Neural crest cell (in vitro differentiated cells): ENCODE measurements at places on chromosomes 1 and 21.

- peak; percentile 33 for DNase-seq
These were observed 1.0 kb upstream of the CDKN2C start for GRCh38 chr1:50968821-50969610.

- DNase-seq, result no peak
These were observed 57.8 kb downstream of the ZMYM4 start for GRCh38 chr1:35326246-35326866.

GRCh38 chr1:16172964-16173446 is 17.1 kb upstream of the EPHA2 start:
- no peak for DNase-seq

GRCh38 chr1:209344156-209344555 is 239.4 kb upstream of the CAMK1G start:
- no peak for DNase-seq

GRCh38 chr21:15124731-15125130 is 59.9 kb upstream of the NRIP1 start:
- no peak for DNase-seq

DNA sequence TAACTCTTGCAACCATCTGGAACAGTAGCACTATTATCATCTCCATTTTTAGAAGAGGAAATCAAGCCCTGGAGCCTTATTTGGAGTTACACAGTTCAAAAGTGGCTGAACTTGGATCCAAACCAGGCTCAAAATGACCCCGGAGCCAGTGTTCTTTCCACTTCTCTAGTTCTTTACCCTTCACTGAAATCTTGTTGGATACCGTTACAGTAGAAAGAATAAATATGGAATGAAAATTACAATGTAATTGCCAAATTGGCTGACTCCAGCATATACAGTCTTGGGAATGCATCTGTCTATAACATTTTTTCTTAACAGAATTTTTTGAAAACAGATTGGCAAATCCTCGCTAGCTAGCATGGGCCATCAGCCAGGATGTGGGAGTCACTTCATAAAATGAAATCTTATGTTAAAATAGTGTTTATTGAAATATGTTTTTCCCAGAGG is 261.4 kb downstream of the CTH start:
- DNase-seq, result no peak

DNA sequence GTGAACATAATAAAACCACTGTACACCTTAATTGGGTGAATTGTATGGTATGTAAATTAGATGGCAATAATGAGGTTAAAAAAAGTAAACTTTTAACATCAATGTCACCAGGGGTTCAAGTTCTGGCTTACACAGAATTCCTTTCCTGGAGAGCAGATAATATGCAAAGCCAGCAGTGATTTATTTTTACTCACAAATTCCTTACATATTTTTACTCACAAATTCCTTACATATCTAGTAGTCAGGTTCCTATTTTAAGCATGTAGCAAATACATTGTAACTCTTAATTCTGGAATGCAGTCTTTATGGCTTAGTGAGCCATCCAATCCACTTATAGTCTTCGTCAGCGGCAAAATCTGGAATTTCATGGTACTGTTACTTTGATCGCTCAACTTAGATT is 1.3 kb upstream of the UBE4B start:
- DNase-seq, result no peak

DNA sequence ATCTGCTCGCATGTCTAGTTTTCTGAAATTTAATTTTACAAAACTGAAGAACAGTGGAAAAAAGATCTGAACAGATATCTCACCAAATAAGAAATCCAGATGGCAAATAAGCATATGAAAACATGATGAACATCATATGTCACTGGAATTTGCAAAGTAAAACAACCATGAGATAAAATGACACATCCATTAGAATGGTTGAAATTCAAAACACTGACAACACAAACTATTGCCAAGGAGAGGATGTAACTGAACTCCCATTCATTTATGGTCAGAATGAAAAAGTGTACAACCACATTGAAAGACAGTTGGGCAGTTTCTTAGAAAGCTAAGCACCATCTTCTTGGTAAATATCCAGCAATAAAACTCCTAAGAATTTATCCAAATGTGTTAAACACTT is 312.7 kb upstream of the NCAM2 start:
- no peak for DNase-seq

- no peak for DNase-seq
These were observed 118.6 kb downstream of the LRIG2 start for GRCh38 chr1:113191579-113192076.

DNA sequence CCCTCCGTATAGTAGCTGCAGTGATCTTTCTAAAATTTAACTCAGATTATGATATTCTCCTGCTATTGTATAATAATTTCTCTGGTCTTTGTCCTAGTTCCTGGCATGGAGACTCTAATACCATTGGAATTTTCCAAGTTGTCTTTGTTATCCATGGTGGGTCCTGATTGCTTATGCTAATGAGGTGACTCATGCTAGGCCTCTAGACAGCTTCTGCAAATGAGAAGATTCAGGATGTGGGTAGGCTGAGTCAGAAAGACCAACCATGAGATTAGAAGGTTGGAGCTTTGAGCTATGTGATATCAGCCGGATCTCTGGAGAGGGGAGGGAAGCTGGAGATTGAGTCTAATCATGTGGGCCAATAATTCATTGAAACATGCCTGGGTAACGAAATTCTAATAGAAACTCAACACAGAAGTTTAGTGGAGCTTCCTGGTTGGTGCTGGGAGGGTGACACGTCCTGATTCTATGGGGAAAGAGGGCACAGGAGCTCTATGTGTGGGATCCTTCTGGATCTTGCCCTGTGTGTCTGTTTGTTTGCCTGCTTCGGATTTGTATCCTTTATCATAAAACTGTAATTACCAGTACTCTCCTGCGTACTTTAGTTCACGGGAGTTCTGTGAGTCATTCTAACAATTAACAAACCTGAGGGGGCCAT is 73.2 kb upstream of the CNIH3 start:
- no peak for DNase-seq

GRCh38 chr1:156625436-156626078 is 6.3 kb downstream of the HAPLN2 start:
- peak; percentile 67 for DNase-seq

GRCh38 chr1:192925609-192926008 is 116.8 kb downstream of the RGS2 start:
- no peak for DNase-seq

GRCh38 chr1:173628888-173629287 is 6.2 kb upstream of the TEX50 start:
- no peak for DNase-seq

DNA sequence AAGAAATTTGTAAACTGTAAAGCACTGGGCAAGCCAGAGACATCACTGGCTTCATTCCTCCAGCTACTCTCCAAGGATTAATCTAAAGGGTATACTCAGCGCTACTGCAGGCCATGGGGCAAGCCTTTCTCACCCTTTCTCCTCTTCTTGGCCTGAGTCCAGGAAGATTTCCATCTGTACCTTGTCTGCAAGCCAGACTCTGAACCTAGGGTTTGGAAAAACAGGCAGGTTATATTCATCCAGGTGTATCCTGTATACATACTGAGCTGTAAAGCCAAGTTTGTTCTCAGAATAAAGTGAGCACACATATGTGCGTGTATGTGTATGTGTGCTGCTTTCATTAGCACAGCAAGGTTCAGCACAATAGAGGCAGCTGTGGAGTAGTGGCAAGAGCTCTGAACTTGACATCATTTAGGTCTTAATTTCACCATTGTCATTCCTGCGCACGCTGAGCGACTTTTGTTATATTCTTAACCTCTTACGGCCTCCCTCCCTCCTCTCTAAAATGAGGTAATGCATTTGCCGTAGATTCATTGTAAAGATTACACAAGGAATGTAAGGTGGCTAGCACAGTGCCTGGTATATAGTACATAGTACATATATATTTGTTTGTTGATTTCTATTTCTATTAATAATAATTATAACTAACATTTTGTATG is 128.1 kb upstream of the JUN start:
- no peak for DNase-seq

GRCh38 chr1:160144921-160145320 is 6.5 kb upstream of the ATP1A4 start:
- no peak for DNase-seq

DNA sequence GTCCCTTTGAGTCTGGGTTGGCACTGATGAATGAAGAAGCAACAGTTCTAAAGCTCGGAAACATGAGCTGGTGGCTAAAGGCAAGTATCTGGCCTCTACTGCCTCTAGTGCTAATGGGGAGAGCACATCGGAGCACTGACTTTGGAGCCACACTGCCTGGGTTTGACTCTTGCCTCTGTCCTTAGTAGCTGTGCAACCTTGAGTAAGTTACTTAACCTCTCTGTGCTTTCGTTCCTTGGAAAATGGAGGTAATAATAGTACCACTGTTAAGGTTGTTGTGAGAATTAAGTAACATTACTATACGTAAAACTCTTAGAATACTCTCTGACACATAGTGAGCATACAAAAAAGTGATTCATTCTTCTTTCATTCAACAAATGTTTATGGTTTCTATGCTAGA is 211.2 kb downstream of the ATG4C start:
- DNase-seq, result no peak

GRCh38 chr1:180501865-180502360 is 464 bp downstream of the ACBD6 start:
- DNase-seq, result no peak

- no peak for DNase-seq
These were observed 48.5 kb downstream of the EVI5 start for GRCh38 chr1:92736395-92736794.

DNA sequence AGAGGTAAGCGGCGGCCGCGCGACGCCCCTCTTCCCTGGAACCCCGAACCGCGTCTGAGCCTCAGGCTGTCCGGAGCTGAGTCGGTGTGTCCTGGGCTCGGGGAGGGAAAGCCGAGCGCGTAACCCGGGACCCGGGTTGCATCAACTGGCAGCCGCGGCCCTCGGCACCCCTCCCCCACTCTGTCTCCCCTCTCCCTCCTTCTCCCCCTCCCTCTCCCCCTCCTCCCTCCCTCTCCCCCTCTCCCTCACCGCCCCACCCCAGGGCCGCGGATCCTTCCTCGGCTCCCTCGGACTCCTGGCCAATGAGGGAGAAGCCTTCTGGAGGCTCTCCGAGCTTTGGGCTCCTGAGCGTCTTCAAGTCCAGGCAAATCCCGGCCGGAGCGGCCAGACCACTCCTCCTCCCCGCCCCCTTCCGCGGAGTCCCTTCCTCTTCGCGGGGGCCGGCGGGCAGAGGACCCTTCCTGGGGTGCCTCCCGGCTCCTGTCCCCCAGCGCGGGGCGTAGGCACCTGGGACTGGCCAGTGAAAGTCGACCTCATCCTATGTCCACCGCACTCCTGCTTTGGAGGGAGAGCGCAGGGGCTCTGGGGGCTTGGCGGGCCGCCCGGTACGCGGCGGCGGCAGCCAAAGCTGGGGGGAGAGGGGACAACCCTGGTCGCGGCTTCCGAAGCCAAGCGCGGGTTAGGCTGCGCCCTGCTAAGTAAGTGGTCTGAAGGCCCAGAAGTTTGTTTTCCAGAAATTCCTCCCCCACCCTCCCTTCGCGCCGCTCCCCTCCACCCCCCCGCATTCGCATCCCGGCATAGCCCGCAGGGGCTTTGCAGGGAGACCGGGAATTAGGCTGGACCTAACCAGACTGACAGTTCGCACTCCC is 850 bp downstream of the SESN2 start:
- DNase-seq, result peak; percentile 71

- DNase-seq, result peak; percentile 19
These were observed 72.7 kb upstream of the AK4 start for GRCh38 chr1:65075123-65075976.
